ENCODE measurements at places on chromosomes 12 and 14. TPM values are rescaled to one million over a fixed set of nuclear protein-coding genes. Genes with fewer than 3 reads are reported as not detected.

GLT8D2 gene
- total RNA-seq, result 11.5 TPM

DAO gene
- total RNA-seq, result not detected

PKP2 gene
- 6.9 TPM for total RNA-seq

OR6C2 gene
- not detected for total RNA-seq

RIMKLB gene
- 149 TPM for total RNA-seq

GLIPR1L2 gene
- 2.3 TPM for total RNA-seq

GUCY2C gene
- not detected for total RNA-seq

ADAM21 gene
- total RNA-seq, result 0.69 TPM

All from diencephalon (tissue), 1 donor.